ENCODE measurements at places on chromosomes 12 and 14.

DNA sequence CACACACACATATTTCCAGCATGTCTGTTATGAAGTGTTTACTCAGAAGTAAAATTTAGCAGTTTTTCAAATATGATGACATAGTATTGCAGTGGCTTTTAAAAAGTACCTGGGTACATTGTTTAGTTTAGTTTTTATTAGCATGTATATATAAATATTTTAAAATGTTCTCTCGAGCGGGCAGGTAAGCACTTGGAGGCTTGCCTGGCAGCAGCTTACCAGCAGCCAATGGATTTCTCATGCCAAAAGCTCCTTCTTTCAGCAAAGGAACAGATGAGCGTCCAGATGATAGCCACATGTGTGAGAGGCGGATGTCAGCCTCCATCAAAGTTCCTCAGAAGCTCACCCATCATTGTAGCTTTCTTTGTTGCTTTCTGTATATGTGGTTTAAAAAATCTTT, 57.2 kb upstream of the LRIG3 start:
- DNase-seq: no peak

GRCh38 chr14:42224053-42224888, 617.6 kb downstream of the LRFN5 start:
- no peak for DNase-seq

DNA sequence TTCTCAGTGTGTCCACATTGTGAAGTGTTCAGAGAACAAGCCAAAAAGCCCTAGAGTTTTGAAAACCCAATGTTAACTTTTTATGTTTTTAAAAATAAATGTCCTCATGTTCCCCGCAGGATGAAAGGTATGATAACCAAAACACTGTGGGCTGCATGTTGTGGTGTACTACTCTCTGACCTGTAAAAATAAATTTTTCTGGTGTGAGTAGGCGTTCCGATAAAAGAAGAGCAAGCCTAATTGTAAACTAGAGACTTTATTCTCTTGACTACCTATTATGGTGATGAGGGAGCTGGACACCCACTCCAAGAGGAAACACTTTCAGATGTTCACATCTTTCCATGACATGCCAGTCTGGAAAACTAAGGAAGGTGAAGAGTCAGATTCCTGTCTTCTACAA, 18.2 kb downstream of the PTGER2 start:
- no peak for DNase-seq

DNA sequence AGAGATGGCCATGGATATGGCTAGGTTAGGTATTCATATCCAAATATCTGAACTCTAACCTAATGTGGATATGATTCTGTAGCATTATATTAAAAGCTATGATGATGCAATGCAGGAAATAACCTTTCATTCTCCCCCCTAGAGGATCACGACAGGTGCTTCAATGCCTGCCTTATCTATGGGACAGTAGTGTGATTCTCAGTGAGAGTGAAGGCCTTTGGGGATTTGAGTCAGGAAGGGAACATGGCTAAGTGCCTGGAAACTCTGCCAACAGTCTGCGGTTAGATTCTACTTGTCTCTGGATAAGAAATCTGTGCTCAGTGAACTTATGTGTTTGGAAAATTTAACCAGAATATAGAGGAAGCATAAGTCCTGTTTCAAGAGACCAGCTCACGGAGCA, 81.8 kb downstream of the SLC38A1 start:
- DNase-seq: no peak

GRCh38 chr12:54442099-54442498, 23.0 kb upstream of the ITGA5 start:
- no peak for DNase-seq

- DNase-seq: no peak
Measured at GRCh38 chr12:80201908-80202307, 102.6 kb downstream of the OTOGL start.

DNA sequence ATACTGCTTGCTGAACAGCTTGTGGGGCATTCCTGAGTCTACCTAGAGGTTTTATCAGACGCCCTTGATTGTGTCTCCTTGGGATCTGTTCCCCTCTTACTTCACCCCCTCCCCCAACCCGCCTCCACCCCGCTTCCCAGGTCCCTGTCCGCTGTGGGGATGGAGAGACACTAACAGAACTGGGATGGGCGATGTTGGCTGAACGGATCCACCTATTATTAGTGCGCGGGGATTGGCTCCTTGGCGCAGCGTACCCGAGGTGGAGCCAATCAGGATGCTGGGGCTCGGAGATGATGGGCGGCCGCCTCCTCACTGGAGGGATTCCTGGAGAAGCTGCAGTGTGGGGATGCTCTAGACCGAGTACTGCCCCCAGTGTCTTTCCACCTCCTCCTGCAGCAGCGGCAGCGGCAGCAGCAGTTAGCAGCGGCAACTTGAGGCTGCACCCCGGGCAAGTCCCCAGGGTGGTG, at the start of gene SYT1:
SYT1 (plus strand) TSS at position 372 of the 467 bp plus-strand sequence.
- DNase-seq: no peak

DNA sequence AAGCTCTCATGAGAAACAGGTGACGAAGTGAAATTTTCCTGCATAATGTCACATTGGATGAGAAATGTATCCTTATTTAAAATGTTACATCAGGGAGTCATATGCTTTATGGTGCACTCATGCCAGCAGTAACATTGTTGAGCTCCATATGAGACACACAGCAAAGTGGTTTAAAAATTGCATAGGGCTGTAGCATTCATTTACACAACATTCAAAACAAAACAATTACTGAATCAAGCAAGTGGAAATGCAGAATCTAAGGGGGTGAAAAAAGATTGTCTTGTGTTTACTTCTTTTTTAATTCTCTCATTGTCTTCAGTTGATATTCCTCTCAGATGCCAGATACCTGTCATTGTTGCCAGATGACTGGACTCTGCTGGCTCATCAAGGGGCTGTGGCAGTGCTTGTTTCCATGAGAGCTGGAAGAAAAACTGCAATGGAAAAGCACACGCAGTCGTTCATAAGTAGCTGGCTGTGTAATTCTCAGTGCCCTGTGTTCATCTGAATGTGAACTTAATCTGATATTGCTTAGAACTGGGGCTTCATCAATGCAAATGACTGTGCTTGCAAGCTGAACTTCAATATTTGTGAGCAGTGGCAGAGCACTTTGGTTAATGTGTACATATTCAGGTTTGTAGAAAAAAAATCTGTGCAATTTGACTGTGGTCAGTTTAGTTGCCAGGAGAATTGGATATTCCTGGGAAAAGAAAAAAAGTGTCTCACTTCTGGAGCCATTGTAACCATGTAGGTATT, 305.6 kb downstream of the RAD51B start:
- no peak for DNase-seq

- no peak for DNase-seq
Measured at GRCh38 chr12:62919838-62920237, 15.1 kb downstream of the PPM1H start.

- DNase-seq: no peak
Measured at GRCh38 chr14:65351493-65352194, 60.9 kb upstream of the FUT8 start.

DNA sequence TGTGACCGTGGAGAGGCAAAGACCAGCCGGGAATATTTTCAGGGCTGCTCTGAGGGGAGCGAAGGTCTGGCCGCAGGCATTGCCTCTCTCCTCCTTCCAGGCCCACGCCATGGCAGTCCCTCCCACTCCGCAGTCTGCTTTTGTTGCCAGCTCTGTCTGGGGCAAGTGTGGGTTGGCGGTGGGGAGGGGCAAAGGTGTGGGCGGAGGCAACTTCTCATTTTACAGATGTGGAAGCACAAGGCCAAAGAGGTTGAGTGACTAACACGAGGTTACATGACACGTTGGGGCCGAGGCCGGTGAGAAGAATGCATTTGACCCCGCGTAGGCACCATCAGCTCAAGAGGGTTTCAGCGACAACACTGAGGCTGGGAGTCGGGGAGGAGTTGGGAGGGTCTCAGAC, 6.1 kb upstream of the FAIM2 start:
- no peak for DNase-seq

DNA sequence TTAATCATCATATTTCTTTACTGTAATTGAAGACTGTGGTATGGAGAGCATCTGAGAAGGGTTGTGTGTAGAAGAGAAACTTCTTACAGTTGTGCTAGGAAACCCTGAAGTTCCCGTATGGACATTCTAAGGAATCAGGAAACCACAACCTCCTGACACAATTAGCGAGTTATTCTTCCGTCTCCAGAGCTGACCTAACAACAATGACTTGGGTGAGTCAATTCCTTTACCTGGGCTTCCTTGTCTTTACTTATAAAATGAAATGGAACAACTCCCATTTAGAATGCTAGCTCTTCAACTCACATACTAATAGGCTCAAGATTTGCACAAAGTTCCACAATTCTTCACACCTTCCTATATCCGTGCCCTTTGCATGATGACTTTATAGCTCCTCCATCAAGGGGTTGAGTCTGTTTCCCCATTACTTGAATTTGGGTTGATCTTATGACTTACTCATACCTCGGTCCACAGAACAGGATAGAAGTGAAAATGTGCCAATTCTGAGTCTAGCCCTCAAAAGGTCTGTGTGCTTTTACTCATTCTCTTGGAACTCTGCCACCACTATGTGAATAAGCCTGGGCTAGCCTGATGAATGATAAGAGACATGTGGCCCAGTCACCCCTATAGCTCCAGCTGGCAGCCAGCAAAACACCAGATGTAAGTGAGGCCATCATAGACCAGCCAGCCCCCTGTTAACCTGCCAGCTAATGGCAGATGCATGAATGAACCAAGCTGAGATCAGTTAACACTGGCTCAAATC, 459.4 kb downstream of the ETNK1 start:
- no peak for DNase-seq

GRCh38 chr14:59309291-59309900, 120.9 kb downstream of the DAAM1 start:
- no peak for DNase-seq

GRCh38 chr14:55583942-55584468, 4.0 kb downstream of the KTN1 start:
- DNase-seq: no peak

GRCh38 chr14:22225516-22226140, 363.4 kb downstream of the DAD1 start:
- no peak for DNase-seq

GRCh38 chr12:113152835-113153814, 3.6 kb downstream of the CFAP73 start:
- no peak for DNase-seq

DNA sequence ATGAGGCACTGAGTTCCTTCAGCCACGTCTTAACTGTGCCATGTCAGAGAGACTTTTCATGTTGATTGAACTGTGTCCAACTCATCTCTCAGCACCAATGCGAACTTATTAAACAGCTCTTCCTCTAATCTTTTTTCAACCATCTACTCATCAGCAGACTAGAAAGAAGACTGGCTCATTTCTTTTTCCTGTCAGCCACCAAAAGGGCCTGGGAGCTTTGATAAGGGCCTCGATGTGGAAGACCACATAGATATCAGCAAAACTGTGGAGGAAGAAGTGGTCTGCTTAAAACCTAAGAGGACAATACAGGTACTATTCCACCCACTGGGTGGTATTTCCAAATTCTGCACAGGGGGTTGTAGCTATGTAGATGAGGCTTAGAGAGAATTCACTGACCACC, 3.6 kb upstream of the PLXNC1 start:
- DNase-seq: no peak

- DNase-seq: no peak
Measured at GRCh38 chr14:67232066-67232465, 9.2 kb upstream of the PALS1 start.

DNA sequence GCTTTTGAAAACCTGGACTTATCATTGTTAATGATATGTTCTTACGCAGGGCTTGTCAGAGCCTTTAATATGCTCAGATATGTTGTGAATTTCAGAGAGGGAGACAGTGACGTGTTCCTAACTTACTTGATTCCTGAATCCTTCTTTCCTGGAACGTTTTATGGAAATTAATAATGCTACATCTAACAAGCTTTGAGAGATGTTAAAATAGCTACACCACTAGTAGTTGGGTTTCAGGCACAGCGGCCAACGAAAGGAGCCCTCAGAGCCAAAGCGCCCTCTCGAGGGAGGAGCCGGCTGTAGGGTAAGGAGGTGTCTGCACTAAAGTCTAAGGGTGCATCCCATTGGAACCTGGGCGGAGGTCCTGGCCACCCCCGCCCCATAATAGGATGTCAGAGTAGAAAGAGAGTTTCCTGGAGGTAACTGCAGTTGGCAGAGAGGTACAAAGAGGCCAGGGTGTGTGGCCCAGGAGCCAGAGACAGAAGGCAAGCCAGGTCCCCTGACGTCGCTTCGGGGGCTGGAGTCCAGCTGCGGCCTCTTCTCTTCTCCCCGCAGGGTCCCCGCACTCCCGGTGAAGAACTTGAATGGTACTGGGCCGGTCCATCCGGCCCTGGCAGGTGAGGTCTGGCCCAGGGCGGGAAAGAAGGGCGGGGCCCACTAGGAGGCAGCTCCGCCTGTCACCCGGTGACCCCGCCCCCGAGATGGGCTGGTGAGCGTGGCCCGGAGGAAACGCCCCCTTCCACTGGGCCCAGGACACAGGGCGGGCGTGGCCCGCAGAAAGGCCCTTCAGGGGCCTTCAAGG, 36.3 kb downstream of the DTX1 start:
- no peak for DNase-seq
